Effector memory CD4-positive, alpha-beta T cell (primary cell): ENCODE measurements at places on chromosomes 2 and 18.

GRCh38 chr2:124822516-124822915, 797.4 kb downstream of the CNTNAP5 start:
- DNase-seq, result no peak

GRCh38 chr2:49954059-49954458, 799.7 kb upstream of the FSHR start:
- no peak for DNase-seq

DNA sequence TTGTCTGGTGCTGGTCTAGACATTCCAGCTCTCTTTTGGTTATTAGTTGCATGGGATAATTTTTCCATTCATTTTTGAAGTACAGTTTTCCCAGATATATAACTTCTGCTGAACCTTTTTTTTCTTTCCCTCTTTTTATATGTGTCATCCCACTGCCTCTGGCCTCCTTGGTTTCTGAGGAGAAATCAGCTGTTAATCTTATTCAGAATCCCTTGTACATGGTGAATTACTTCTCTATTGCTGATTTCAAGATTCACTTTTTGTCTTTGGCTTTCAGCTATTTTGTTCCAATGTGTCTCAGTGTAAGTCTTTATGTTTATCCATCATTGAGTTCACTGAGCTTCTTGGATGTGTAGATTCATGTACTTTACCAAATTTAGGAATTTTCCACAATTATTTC, 99.7 kb downstream of the ARHGEF4 start:
- DNase-seq, result no peak

GRCh38 chr2:1652034-1652790, 92.1 kb downstream of the PXDN start:
- no peak for DNase-seq

DNA sequence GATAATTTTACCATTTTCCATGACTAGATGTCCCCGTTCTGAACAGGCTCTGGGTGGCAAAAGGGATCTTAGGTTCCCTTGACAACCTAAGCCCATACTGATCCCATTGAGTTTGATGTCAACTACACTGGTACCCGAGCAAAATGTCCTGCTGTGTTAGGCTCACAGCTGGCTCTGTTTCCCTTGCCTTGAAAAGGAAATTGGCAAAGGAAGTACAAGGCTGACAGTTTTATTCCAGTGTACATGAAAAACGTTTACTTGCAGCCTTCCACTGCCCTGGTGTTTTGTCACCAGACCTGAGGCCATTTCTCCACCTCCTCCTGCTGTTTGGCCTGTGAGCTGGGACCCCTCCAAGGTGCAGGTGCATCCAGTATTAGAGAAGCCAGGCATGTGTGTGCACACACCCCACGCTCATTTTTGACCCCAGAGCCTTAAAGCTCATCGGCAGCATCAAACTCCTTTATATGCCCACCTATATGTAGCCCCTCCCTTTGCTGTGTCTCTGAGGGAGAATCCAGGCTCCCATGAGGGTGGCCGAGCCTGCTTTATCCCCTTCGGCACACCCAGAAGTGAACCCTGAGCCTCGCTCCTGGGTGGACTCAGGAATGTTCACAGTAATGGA, 171.3 kb downstream of the NDUFA10 start:
- no peak for DNase-seq

DNA sequence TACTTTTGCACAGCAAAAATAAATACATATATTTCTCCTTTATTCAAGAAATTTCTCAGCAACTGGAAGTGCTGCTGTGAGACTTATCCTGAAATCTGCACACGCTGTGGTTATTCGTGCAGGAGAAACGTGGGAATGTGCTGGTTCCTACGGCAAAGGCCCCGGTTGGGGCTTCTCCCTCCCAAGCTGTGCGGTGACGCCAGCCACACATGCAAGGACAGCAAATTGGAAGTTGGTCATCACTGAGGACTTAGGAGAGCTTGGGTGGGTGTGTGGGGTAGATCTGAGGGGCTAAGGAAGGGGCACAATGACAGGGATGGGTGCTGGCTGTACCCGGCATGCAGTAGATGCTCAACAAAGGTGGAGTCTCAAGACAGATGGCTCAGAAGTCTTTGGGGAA, 16.5 kb upstream of the MTCL1 start:
- no peak for DNase-seq

DNA sequence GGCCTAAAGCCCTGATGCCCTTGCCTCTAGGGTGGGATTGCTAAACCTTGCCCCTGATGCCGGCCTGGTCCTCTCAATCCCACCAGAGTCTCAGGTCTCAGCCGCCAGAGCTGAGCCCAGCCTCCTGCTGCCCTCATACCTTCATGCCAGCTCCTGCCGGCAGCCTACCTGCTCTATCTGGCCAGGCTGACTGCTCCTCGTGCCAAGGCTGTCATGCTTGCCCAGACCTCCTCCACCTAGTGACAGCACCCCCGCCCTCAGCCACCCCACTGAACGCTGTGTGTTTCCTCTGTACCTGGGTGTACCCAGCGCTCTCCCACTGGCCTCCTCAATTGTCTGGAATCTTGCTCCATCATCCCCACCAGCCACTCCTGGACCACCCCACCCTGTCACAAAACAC, 120.1 kb downstream of the CACNB4 start:
- DNase-seq, result no peak

DNA sequence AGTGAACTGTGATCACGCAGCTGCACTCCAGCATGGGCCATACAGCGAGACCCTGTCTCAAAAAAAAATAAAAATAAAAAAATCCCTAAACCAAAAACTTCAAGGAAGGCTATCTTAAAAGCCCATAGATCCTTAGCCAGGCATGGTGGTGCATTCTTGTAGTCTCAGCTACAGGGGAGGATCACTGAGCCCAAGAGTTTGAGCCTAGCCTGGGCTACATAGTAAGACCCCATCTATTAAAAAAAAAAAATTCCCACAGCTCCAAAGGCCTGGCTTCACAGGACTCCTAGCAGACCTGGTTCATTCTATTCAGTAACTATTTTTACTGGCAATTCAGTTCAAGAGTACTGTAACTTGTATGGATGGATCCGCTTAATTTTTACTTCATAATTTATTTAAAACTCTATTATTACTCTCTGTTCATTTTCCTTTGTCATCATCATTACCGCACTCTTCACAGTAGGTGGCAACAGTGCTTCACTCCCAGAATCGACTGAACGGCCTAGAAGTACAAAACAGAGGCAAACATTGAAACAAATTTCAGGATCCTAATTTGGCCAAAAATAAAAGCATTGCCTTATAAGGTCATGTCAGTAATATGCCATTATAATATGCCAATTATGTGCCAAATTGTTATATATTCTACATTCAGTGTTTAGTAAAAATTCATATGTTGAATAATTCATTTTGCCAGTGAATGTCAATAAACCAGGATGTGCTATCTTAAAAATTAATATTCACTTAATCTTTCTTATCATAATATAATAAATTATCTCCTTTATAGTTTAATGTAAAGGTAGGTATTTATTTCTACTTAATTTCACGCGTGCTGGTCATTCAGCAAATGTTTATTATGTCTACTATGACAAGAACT, 14.3 kb upstream of the STAM2 start:
- no peak for DNase-seq

- no peak for DNase-seq
Observed at GRCh38 chr2:23123686-23124085, 261.3 kb upstream of the KLHL29 start.

DNA sequence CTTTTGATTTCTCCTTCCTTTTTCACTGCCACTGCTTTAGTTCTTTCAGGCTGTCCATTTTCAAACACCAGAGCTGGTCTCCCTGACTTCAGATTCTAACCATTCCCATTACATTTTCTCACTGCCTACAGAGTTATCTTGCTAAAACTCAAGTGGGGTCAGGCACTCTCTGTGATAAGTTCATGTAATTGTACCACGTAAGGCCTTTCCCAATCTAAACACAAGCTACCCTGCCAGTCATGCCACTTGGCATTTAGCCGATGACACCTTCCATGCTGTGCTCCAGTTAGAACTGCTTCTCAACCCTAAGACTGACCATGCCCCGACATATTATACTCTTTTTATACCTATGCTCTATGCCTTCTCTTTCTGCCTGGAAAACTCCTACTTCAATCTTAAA, 592.4 kb downstream of the DPP10 start:
- no peak for DNase-seq

DNA sequence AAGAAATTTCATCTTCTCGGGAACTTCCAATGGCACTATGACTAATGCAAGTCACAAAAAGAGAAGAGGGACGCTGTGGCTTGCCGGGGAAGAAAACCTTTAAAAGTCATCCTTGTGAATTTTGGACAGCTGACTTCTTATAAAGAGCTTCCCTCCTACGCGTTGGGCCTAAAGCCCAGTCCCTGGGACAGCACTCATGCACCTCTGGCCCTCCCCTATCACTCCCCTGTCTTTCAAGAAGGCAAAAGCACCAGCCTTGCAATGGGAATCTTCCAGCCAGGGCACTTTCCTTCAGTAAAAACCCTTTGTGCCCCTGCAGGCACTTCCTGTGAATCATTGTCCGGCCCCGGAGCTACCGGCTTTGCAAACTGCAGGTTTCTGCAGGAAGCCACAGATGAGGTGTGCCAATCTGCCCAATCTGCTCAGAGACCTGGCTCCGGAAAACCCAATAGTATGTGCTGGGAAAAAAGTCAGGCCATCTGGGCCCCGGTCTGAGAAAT, 7.1 kb downstream of the MREG start:
- peak; percentile 22 for DNase-seq

- no peak for DNase-seq
Observed at GRCh38 chr2:12979066-12979465, 262.3 kb downstream of the TRIB2 start.

- DNase-seq, result no peak
Observed at GRCh38 chr2:188974164-188974563, at the start of gene COL3A1. COL3A1 (plus strand) TSS chr2:188974373; CDS start chr2:188974490, 117 bp downstream.

GRCh38 chr2:40371525-40372282, 80.2 kb downstream of the SLC8A1 start:
- DNase-seq, result no peak

DNA sequence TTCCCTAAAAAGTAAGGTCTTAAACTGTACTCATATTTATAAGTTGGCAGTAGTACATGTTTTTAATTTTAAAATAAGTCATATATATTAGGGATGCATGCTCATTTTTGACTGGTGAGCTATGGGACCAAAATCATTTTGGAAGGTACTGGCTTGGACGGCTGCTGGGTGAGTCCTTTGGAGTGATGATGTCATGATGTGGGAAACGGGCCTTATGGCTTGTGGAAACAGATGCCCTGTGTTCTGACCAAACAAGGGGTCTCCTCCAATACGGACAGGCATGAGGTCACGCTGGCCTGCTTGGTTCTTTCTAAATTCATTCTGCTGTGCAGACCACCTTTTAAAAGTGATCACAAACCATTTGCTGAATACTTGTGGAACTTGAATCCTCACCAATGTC, 109.2 kb upstream of the MGAT5 start:
- DNase-seq, result no peak

- DNase-seq, result no peak
Observed at GRCh38 chr18:57121542-57122112, 25.3 kb upstream of the BOD1L2 start.

DNA sequence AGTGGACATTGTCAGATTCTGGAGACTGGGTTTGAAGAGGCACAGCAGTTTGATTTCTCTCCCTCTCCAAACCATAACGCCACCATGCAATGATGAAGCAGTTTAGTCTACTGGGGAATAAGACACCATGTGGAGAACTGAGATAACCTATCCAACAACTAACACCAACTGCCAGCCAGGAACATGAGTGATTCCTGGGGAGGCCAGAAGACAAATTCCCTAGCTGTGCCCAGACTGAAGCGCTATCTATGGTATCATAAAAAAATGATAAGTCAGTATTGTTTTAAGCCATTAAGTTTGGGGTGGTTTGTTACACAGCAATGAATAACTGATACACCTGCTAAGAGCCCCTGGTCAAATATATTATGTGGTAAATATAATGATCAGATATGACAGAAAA, 129.3 kb downstream of the EXOC6B start:
- DNase-seq, result no peak

DNA sequence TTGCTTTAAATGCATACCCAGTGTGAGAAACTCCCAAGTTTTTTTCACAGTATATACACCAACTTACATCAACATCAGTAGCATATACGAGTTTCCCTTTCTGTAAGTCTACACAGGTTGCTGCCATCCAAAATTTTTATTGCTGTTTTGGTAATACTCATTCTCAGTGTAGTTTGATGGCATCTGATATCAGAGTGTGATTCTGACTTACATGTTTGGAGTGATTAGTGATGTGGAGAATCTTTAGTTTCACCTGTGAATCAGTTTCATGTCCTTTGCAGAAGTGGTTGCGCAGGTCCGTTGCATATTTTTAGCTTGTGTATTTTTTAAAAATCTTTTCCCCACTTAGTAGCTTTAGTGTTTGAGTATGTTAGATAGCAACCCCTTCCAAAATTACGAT, 50.1 kb downstream of the CCDC74A start:
- no peak for DNase-seq

GRCh38 chr2:159773886-159774285, 24.1 kb downstream of the CD302 start:
- no peak for DNase-seq

GRCh38 chr2:186101616-186102015, 363.0 kb downstream of the FSIP2 start:
- no peak for DNase-seq
